NCI-H2227 treated with DMSO at 0.1 percent for 48 hours (cell line): ENCODE measurements at places on chromosomes 7 and 10.

DNA sequence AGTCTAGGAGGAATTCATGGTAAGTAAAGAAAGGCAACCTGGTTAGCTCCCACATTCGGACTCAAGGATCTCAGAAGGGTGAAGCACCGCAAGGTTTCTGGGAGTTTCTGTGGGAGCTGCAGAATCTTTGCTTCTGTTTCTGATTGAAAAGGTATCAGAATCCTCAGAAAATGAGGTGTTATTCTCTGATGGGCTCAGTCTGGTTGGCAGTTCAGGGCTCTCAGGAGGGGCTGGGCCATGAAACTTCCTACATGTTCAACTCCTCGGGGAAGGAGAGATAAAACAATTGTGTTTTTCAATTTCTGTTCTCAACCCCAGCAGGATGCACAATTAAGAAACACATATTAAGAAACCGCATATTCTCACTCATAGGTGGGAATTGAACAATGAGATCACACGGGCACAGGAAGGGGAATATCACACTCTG, 9.1 kb downstream of the OR2A7 start:
- no peak for DNase-seq

DNA sequence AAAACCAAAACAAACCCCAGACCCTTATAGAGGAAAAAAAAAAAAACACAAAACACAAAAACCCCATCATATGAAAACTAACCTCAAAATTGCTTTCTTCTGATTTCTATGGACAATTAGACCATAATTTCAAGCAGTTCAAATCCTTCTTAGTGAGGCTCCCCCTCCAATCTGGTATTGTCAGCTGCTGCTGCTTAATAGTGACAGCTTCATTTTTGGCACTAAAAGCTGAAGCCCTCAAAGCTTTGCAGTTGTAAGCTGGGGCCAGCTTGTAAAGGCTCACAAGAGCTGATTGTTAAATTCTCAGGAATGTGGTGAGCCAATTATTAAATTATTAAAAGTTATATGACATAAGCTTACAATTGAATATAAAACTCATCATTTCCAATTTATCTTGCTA, 21.9 kb downstream of the ATXN7L1 start:
- DNase-seq: no peak

DNA sequence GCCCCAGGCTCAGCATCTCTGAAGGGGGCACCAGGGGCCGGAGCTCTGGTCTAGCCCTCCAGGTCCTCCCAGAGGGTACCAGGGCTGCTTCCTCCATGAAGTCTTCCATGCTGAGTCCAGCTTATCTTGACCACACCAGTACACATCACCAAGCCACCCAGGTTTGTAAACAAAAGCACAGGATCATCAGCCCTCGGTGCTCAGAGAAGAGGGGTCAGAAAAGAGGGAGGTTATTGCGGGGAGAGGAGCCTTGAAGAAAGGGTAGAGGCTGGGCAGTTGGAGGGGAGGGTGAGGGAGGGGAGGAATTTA, 23.9 kb downstream of the AQP1 start:
- DNase-seq: no peak

- DNase-seq: no peak
Measured at GRCh38 chr7:144390481-144390880, 13.0 kb downstream of the NOBOX start.

DNA sequence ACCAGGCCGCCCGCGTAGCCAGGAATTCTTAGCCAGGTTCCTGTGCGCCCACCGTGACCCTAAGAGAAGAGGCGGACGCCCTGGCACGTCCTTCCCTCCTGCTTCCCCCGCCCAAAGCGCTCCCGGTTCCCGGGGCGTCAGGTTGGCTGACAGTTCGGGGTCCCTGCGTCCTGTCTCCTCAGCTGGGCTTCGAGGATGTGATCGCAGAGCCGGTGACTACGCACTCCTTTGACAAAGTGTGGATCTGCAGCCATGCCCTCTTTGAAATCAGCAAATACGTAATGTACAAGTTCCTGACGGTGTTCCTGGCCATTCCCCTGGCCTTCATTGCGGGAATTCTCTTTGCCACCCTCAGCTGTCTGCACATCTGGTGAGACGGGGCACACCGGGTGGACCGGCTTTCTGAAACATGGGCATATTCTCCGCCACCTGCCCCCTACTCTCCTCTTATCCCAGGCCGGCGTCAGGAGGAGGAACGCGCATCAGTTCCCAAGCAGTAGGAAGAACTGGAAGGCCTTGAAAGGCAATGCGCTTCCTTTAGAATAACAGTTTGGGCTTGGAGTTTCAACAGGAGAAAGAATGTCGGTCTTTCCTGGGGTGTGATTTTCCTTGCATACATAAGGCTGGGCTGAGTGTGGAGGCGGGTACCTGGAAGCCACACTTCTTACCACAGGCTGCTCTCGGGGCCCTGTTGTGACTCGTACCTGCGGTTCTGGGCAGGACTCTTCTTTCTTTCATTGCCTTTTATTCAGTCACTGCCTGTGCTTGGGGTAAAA, 728 bp downstream of the CAV2 start:
- DNase-seq: no peak

GRCh38 chr7:130907439-130907838, 173.4 kb upstream of the KLF14 start:
- DNase-seq: no peak

GRCh38 chr7:137933270-137934017, 68.4 kb downstream of the CREB3L2 start:
- no peak for DNase-seq

- DNase-seq: no peak
Measured at GRCh38 chr10:78415111-78415510, 381.4 kb downstream of the RPS24 start.

DNA sequence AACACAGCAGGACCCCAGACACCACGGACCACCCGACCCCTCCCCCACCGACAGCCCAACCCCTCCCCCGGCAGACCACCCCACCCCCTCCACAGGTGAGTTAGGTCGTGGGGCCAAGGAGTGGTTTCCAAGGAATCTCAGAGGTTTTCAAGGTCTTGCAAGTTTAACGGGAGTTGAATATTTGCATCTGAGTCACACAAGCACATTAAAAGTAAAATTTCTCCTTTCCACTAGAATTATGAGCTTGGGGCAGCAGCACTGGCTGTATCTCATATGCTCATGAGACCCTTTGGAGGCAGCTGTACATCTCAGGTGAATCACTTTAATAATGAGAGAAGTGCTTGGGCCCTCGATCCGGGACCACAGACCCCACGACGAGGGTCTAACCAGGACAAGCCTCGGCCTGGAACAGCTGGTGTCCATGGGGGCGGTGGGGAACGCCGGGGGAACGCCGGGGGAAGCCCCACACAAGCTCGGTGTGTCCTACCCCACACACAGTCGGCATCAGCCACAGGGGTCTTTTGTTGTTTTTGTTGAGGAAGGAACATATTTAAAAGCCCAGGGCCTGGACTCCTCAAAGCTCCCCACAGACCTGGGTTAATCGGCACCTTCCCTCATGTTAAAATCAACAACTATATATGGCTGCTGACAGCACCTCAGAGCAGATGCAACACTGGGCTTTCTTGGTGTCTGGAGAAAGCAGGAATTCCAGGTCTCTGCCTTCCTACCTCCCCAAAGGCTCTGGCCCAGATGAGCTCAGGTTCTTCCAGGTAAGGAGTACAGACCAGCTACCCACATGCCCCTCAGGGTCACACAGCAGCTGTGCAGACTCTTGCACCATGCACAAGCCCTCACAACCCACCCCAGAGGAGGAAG, 130.3 kb downstream of the DIP2C start:
- no peak for DNase-seq

DNA sequence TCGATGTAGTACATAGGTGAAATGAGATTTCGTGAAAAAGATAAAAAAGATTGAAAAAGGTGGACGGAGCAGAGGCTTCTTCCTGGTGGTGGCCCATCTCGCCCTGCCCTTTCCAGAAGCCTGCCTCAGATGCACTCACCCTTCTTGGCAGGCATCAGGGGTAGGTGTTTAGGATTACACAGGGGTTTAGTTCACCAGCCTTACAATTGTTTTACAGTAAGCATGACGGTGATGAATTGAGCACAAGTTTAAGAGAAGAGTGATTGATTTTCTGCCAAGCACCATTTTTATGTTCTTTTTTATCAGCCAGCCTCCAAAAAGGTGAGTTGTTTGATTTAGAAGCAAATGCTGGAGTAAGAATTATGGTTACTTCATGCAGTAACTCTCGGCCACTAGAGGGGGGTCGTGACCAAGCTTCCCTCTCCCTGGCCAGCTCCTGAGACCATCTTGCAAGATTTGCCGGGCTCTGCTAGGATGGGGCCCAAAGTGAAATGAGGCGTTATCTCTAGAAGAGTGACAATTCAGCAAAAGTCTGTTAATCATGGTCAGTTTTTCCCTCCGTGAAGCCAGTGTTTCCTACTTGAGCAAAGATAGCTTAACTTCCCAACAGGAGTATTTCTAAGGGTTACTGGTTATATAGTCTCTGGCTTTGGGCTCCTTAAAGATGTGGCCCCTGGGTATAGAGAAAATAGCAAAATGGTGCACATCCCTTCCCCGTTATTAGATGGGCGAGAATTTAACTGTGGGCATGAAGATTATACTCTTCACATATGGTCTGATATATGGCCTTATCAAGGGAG, 228.8 kb downstream of the BMPER start:
- DNase-seq: no peak

DNA sequence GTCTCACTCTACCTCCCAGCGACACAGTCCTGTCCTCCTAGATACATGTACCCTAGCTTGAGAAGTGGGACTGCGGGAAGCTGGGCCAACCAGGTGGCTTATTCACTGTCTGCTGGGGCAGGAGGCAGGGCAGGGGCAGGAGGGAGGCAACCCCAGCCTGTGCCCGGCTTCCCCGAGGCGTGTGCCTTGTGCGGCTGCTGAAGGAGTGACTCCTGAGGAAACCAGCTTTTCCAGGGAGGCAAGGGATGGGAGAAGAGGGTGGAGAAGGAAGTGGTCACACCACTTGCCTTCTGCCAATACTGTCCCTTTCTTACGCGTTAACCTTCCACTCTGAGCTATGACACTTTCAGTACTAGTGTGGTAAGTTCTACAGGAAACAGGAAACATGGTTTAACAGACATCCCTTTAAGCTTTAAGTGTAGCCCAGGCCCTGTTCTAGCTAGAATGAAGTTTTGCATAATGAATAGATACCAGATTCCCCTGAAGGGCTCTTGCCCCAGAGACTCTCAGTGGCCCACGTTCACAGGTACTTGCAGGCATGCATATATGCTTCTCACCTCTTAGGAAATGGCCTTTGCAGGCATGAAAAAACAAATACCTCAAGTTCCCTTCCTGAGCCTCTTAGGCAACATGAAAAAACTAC, 40.6 kb downstream of the SYPL1 start:
- no peak for DNase-seq

GRCh38 chr7:131139462-131139861, 188.2 kb upstream of the MKLN1 start:
- DNase-seq: no peak

DNA sequence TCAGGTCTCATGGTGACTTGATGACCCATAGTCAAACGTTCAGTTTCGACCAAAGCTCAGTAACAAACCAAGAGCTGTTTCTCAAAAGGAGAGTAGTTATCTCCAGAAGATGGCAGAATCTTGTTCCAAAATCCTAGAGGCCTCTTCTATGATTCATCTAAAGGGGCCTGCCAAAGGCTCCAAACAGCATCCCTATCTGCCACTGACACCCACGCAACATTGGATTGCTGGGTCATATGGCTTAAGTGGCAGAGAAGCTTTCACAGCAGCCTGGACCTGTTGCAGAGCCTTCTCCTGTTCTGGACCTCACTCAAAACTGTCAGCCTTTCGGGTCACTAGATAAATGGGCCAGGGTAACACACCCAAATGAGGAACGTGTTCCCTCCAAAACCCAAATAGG, 54.0 kb upstream of the LRRC18 start:
- no peak for DNase-seq

DNA sequence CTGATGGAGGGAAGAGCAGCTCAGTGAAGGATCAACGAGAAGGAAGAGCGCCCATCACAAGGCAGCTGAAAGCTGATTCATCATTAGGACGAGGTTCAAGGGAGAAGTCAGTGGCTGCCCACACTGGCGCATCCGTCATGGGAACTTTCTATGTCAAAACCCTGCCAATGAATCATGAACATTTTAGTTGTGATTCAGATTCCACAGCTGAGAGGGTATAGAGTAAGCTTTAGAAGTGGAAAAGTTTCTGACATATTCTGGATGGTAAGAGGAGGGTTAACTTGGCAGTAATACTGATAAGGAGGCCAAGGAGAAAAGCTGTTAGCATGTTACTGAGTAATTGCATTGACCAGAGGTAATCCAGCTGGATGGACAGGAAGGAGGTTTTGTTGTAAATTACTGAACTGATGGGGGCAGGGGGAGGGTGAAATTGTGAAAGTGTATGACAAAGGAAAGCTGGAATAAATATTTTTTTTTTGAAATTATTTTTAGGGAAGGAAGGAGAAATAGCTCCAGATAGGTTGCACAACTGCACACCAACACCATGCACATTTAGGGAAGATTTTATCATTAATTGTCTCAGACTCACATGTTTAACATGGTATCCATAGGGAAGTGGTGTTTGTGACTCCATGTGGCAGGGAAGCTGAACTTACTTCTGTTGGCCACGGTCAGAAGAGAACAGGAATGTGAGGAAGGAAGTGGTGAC, 78.3 kb upstream of the NRP1 start:
- DNase-seq: no peak

DNA sequence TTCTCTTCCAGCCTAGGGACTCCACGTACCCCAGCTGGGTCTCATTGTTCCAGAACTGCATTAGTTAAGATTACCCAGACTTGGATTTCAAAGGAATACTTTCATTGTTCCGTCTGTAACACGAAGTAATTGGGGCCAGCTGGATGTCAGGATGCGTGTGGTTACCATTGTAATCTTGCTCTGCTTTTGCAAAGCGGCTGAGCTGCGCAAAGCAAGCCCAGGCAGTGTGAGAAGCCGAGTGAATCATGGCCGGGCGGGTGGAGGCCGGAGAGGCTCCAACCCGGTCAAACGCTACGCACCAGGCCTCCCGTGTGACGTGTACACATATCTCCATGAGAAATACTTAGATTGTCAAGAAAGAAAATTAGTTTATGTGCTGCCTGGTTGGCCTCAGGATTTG, 21.0 kb downstream of the LRRC17 start:
- peak; percentile 63 for DNase-seq
